ENCODE measurements at places on chromosomes 16 and 17. TPM values are rescaled to one million over a fixed set of nuclear protein-coding genes. Genes with fewer than 3 reads are reported as not detected.

DNA sequence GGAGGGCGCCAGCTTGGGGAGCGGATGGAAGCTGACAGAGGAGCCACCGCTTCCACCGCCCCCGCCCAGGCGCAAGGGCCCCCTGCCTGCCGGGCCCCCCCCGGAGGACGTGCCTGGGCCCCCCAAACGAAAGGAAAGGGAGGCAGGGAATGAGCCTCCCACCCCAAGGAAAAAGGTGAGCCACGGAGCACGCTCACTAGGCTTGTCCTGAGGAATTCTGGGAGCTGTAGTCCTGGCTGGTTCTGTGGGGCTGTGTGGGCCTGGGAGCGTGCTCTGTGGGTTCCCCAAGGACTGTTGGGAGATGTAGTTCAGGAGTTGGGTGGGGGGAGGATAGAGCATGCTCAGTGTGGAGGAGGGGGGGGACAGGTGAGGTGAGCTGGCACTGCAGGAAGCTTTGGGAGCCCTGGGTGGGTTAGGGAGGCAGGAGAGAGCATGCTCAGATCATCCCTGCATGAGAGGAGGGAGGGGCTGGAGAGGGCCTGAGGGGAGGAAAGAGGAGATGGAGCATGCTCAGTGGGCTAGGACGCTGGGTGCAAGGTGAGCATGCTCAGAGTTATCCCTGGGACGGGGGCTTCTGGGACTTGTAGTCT lies 4.5 kb downstream of the FBXL19 start:
- no peak for DNase-seq

GRCh38 chr16:73543970-73544599 lies 496.2 kb upstream of the ZFHX3 start:
- DNase-seq, result no peak

- no peak for DNase-seq
Measured at GRCh38 chr17:78886954-78887353, 16.0 kb downstream of the CEP295NL start.

DNA sequence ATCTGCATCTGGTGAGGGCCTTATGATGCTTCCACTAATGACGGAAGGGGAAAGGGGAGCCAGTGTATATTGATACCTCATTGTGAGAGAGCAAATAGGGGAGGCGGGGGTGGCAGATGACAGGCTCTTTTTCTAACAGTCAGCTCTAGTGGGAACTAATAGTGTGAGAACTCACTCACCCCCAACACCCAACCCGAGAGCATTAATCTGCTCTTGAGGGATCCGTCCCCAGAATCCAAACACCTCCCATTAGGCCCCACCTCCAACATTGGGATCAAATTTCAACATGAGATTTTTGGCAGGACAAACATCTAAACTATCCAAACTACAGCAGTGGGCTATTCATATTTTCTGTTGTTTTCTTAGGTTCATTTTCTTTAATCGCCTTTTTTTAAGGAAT lies 54.4 kb downstream of the BPTF start:
- no peak for DNase-seq

- no peak for DNase-seq
Measured at GRCh38 chr16:46801428-46802049, 29.4 kb downstream of the C16orf87 start.

DNA sequence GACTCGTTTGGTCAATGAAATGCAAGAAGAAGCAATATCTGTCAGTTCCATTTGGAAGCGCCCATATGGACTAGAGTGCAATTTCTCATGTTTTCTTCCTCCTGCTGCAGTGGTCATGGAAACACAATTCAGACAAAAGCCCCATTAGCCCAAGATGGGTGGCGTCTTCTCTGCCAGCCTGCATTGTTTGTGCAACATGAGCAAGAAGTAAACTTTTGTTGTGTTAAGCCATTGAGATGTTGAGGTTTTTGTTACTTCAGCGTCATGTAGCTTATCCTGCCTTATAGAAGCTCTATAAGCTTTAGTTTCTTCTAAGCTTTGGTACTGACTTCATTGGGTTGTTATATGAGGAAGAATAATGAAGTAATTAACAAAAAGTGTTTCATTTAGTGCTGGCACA lies 137.4 kb downstream of the NPIPB5 start:
- no peak for DNase-seq

DNA sequence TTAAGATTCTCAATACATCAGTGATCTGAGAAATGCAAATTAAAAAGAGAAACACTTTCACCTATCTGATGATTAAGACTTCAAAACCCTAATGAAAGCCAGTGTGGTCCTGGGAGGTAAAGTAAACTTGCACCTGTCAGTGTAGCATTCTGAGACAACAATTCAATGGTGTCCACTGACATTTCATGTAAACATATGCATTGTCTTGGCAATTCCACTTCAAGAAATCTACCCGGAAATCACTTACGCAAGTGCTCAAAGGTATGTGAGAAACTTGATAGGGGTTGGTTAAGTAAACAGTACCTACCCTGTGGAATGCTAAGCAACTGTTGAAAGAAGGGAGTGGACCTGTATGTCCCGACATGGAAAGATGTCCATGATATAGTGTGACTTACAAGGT lies 2.1 kb downstream of the ST6GALNAC1 start:
- DNase-seq, result no peak

DNA sequence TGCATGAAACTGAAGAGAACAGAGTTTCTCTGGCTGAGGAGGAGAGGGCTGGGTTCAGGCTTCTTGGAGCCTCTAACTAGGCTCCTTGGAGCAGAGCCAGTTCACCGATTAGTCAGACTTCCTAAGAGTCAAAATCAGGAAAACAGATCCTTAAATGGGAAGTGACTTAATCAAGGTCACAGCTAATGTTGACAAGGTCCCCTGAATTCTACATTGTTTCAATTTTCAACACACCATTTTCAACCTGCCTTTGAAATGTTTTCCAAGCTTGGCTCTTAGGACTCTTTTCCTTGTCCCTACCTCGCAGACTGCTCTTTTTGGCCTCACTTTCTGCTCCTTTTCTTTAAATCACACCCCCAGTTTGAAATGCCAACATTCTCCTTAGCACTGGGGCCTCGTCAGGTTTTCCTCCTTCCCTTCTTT lies 16.3 kb downstream of the MYL4 start:
- peak; percentile 99 for DNase-seq

GRCh38 chr17:77842528-77843147 lies 115.9 kb upstream of the TNRC6C start:
- no peak for DNase-seq

The TBC1D3C gene
- total RNA-seq, result not detected

The CFAP97D1 gene
- under 0.01 TPM for total RNA-seq

The VAT1L gene
- 1.1 TPM for total RNA-seq

The CDRT15 gene
- not detected for total RNA-seq

The GP1BA gene
- not detected for total RNA-seq

The HOXB7 gene
- 0.59 TPM for total RNA-seq

The NOG gene
- total RNA-seq, result 4.4 TPM

The PRPSAP1 gene
- 45.9 TPM for total RNA-seq
